Hepatic stellate cell (primary cell): ENCODE measurements at places on chromosomes 2 and 18.

DNA sequence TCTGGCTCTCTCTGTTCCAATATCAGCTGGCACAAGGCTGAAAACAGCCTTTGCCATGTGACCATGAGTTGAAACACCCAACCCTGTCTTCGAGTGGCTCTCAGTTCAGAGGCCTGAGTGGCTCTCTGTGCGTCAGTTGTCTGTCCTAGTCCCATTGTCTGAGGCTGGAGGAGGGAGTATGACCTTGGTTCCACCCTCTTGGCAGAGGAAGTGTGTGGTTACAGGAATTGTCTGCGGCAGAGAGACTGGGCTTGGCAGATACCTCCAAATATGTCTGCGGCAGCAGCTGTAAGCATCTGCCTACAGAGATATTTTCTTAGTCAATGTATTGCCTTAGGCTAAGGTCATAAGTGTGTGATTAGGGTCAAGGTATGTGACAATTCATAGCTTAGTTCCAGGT, 32.6 kb downstream of the CNGA3 start:
- DNase-seq: peak; percentile 32

DNA sequence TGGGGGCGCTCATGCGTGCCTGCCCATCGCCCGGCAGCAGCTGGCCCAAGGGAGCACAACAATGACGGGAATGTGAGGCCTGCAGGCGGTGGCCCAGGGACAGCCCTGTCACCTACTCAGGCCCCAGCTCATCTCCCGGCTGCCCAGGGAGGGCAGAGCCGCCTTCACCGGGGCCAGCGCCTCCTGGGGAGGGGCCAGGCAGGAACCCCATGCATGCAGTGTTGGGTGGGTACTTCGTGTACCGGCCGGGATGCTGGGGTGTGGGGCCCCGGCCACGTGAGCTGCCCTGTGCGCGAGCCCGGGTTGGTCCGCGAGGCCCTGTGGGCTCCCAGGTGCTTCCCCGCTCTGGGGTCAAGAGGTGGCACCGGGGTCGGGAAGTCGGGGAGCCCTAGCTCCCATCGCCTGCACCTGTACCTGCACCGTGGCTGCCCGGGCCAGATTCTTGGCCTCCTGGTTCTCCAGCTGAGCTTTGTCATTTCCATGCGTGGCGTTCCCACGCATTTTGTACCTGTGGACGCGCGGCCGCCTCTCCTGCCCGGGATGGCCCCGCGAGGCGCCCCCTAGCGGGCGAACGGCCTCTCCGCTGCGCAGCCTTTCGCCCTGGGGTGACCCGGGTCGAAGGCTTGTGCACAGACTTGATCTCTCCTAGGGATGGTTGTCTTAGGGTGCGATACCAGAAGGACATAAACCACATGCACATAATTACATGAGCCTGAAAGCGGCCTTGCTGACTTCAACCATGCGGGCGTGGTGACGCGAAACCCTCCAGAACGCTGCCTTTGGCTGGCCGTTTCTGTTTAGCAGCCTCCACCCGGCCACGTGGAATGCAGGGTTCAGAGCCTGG, 950 bp downstream of the KLHL30 start:
- DNase-seq: no peak

DNA sequence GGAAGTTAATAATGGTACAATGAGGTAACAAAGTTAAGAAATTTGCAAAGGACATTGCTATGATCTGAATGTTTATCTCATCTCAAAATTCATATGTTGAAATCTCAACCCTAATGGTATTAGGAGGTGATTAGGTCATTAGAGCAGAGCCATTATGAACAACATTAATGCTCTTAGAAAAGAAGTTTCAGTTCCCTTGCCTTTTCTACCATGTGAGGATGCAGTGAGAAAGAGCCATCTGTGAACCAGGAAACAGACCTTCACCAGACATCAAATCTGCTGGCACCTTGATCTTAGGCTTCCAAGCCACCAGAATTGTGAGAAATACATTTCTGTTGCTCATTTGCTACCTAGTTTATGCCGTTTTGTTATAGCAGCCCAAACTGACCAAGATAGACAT, 757.6 kb downstream of the NR4A2 start:
- no peak for DNase-seq

DNA sequence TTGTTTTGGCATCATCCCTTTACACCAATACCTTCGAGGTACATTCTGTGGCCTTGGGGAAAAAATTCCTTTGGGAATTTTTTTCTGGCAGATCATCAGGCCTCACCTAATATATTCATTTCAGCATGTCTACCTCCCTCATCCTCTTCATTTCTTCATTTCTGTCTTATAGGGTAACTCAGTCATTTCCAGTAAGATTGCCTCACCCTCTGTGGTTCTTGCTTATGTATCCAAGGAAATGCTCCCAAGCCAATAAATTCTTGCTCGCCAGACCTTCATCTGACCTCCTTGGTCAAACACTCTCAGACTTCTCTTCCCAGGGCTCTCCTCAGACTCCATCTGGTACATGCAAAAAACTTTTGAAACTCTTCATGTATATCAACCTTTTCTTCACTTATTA, 265.6 kb downstream of the TMX3 start:
- DNase-seq: peak; percentile 26

- no peak for DNase-seq
Observed at GRCh38 chr2:25651066-25651465, 22.3 kb downstream of the DTNB start.

DNA sequence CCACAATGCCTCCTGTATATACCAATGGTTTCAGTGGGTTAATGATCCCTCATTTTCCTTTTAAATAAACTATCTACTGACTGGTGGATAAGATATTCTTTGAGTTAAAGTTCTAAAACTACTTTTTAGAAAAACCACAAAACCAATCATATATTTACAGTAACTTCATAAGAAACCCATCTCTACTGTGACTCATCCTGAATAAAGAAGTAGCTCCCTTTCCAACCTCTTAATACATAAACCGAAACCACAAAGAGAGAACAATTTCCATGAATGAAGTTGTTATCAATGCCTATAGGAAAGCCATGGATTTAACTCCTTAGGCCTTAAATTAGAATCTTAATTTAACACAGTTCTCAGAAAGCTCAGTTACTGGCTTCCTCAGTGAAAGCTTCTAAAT, 227.0 kb upstream of the SMAD7 start:
- peak; percentile 18 for DNase-seq

DNA sequence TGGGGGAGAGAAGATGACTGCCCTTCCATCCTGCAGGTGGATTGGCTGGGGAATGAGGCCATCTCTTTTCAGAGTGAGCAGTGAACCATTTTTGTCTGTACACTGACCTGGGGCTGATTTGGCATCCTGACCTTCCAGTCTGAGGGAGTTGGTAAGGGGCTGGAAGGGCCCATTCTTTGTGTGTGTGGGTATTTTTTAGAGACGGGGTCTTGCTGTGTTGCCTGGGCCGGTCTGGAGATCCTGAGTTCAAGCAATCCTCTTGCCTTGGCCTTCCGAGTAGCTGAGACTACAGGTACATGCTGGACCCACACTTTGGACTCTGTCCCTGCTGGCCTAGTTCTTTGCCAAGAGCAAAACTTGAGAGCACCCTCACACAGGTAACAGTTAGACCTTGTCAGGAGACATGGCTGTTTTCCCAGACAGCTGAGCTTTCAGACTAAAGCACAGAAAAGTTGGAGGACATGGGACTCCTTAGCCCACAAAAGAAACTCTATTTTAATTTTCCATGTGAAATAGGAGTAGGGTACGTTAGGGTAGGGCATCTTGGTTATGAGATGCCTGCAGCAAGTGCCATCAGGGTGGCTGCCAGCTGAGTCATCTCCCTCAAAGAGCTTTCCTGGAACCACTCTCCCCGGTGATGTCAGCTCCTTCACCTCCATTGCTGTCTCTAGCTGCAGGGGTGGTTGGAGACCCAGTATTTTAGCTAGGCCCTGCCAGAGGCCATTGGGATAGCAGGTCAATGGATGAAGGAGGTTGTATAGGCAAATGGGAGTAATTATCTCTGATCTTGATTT, 60.7 kb downstream of the DGKD start:
- no peak for DNase-seq

GRCh38 chr18:25503567-25504081, 151.7 kb upstream of the ZNF521 start:
- DNase-seq: peak; percentile 22

DNA sequence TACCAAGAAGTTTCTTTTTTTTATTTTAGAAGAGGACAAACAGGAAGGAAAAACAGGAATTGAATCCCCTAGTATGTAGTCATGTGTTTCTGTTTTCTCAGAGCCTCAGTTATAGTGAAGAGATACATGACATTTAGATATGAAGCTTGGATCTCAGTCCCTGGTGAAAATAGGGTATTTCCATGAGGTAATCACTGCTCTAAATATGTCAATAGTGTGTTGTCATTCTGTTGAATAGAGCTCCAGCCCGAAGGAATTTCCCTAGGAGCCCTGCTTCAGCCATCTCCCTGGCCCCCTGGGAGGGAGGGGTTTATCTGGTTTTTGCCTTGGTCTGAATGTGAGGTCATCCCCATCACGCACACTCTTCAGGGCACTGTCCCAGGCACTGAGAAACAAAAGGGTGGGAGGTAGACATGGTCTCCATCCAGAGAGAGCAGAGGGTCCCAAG, 47.1 kb upstream of the REL start:
- DNase-seq: no peak

DNA sequence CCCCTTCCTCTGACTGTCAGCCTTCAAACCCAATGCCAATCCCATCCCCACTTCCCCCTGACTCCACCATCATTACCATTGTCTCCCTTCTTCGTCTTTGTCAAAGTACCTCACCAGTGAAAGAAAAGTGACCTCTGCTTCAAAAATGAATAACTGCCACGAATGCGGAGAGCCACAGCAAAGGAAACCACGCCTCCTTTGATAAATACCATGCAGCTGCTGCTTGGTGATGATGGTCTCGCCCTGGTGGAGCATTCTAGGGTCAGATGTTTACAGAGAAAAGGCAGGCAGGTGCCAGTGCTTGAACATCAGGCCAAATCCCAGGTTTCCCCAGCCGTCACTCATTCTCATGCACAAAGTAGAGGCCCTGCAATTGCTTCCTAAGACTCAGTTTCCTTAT, 162.2 kb downstream of the BCL11A start:
- no peak for DNase-seq
